ENCODE measurements at places on chromosomes 12 and 14.
A peak's percentile ranks its signal among the peaks of the same experiment; 100 is the strongest.

- no peak for DNase-seq
These were observed 29.2 kb downstream of the DYRK4 start for GRCh38 chr12:4591180-4591687.

GRCh38 chr14:28813810-28814209 lies 47.2 kb downstream of the FOXG1 start:
- DNase-seq = no peak

DNA sequence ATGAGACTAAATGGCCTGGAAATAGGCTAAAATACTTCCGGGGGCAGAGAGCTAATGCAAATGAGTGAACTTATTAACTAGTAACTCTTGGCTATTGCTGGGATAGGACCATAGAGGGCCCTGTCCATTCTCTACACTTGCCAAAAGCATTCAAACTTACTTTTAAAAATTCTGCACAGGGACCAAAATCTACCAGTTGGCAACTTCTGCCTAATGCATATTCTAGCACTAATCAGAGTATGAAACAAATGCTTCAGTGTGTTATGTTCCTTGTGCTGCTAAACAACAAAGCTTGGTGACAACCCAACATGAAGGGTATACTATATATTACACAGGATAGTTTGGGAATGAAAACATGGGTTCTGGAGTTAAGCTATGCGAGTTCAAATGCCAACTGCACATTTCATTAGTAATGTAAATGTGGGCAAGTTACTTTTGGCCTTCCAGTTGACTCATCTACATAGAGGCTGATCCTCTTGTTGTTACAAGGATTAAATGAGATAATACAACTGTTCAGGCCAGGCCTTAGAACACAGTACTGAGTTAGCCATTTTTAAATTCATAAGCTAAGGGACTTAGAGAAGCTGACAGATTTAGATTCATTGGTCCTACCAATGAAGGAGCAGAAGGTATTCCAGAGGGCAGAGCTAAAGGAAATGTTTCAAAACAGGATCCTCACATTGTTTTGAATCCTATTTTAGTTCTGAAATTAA lies 32.4 kb downstream of the HIGD1C start:
- no peak for DNase-seq

GRCh38 chr14:50342221-50343078 lies 30.3 kb downstream of the DMAC2L start:
- peak; percentile 15 for DNase-seq

GRCh38 chr12:6465467-6466183 lies 4.9 kb downstream of the VAMP1 start:
- DNase-seq = no peak

- DNase-seq = no peak
These were observed 6.7 kb downstream of the C12orf54 start for GRCh38 chr12:48489012-48489411.

GRCh38 chr14:95174184-95174792 lies 17.0 kb upstream of the DICER1 start:
- no peak for DNase-seq

DNA sequence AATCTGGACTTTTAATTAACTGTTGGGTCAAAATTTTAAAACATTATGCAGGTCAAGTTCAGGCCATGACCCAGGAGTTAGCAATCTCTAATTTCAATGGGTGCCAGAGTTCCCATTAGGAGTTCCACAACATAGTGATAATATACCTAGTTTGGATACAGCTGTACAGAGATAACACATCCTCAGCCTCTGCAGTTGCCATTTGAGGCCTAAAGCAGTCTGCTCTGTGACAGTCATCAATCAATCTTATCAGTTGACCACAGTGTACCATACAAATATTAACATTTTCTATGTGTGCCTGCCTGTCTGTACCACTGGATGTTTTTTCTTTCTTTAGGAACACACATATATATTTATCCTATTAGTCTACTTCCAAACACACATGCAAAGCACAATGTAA lies 54.0 kb upstream of the BBS10 start:
- DNase-seq = no peak

DNA sequence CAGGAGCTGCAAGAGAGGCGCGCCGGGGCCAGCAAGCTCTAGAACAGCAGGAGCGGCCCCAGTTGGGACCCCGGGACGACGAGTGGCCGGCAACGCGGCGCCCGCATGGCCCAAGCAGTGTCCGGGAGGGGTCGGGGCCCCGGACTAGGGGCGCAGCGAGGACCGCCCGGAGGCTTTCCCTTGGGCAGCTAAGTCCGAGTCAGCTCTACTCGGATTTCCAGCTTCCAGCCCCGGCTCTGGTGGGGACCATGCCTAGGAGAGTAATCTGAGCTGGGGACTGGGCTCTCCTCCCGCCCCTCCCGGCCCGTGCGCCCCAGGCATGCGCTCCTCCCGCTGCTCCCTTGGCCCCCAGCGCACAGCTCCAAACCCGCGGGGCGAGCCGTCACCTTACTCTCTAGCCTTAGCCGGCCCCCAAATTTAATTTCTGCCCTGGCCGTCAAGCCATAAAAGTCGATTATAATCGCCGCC lies 41.6 kb upstream of the CAPRIN2 start:
- DNase-seq = no peak

DNA sequence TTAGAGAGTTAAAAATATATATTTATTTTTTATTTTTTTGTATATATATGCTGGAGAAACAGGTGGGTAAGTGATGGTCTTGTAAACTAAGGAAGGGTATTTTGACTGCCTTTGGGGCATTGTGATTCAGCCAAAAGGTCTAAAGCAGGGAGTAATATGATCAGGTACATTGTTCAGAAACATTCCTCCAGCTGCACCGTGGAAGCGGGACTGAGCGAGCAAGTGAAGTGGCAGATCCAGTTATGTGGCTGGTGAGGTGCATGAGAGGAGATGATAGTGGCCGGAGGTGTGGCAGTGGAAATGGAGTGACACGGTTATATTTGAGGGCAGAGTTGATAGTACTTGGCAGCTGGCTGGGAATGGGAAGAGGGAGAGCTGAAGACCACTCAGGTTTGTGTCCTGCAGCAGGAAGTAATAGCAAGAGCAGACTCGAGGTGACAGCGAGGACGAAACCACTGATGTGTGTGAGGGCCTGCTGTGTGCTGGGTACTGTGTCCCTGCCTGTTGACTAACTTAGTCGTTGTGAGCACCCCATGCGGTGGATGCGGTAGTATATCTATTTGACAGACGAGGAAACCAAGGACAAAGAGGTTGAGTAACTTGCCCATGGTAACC lies 39.2 kb downstream of the EID3 start:
- no peak for DNase-seq

DNA sequence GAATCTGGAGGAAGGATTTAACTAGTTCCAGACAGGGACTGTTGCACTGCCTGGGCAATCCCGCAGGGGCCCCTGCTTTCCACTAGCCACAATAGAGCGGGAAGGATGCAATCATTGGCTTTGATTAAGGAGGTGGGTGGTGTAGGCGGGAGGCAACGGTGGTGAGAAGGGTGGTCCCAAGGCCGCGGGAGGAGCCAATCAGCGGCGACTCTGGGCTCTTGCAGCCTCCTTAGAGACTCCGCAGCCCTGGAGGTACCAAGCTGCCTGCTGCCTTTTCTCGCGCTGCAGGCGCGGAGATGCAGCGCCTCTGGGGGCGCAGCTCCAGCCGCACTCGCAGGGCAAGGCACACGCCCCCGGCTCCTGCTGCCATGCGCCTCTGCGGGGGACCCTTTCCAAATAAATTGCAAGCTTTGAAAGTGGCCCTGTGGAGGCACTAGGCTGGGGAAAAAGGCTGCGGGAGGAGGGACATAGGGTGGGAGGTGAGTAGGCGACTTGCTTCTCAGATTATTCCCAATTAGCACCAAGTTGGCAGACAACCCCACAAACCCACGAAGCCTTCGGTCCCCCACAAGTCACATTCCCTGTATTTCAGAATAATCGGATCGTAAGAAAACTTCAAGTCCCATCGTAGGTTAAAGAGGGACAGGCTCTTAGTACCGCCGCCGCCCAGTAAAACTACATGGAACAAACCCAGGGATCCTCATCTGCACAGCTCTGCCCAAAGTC lies 858 bp upstream of the KCNA1 start:
- no peak for DNase-seq

- DNase-seq = no peak
These were observed 219.4 kb downstream of the LRRK2 start for GRCh38 chr12:40444174-40444573.

DNA sequence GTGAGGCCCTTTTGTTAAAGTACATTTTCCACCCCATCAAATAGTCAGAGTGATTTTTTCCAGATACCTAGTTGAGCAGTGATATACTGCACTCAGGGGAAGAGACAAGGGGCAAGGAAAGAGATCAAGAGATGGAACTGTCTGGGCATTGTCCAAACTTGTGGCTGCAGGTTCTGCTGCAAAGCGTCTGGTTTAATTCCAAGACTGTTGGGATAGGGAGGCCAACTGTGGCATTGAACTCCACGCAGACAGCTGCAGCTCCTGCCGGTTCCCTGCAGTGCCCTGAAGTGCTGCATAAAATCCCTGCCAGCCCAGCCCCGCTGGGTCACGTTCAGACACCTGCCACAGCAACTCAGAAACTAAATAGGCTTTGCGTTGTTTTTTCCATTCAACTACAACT lies 30.5 kb downstream of the RPH3A start:
- no peak for DNase-seq
